ENCODE measurements at places on chromosomes 4 and X.
A peak's percentile ranks its signal among the peaks of the same experiment; 100 is the strongest.

DNA sequence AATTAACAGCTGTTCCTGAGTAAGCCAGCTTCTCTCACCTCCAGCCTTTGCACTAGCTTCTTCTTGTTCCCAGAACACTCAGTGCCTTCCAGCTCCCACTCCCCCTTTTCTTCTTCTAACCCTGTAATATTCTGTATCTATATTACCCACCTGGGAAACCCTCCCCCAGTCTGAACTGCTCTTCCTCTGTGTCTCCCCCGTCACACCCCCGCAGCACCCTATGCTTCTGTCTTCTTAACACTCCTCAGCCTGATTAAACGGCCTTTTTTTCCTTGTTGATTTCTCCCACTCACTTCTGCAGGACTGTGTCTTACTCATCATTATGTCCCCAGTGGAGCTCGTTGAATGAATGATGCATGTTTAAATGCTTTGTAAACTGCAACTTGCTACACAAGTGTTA lies 9.0 kb upstream of the LONRF3 start:
- no peak for DNase-seq

GRCh38 chr4:74260036-74260435 lies 48.2 kb upstream of the EPGN start:
- DNase-seq: no peak

GRCh38 chr4:163680386-163681098 lies 186.1 kb downstream of the TMA16 start:
- DNase-seq: no peak

DNA sequence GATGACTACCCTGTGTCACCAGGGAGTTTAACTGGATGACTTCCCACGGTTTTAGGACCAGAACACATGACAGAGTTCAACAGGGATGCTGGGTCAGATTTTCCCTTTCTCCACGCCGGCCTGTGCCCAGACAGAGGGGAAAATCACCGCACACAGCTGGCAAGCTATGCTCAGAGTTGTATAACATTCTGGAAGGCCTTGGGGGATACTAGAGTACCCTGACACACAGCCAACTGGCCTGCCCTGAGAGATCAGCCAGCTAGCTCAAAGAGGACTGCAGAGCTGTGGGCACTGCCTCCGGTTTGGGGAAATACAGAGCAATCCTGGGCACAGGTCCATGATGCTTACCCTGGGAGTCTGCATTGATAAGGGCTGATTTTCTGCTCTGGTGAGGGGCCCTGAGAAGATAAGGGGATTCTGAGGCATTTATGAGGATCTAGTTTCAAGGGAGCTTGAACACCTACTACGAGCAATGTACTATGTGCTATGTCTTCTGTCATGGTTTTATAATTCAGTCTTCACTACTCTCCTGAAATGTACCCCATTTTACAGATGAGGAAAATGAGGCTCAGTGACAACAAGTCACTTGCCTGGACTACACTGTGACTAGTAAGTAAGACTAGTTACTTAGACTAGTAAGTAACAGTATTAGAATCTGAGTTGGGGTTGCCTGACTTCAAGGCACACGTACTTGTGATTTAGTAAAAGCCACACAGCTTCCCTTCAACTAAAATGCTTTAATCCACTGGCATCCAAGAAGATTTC lies 14.7 kb downstream of the C4orf54 start:
- no peak for DNase-seq

DNA sequence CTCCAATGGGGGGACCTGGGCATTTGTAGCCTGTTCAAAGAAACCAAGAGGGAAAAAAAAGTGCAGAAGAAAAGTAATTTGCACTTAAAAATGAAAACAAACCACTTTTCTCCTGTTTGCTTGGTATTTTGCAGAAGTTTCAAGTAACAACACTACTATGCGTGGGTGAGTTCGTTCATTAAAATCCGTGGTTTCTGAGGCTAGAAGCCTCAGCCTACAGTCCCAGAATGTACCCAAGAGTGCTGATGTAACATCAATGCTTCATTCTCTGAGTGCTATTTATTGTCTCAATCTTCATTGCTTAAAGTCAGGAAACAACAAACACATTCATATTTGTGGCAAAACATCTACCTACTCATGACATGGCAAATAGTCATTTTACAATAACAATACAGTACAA lies 29.2 kb downstream of the LGI2 start:
- DNase-seq: no peak

DNA sequence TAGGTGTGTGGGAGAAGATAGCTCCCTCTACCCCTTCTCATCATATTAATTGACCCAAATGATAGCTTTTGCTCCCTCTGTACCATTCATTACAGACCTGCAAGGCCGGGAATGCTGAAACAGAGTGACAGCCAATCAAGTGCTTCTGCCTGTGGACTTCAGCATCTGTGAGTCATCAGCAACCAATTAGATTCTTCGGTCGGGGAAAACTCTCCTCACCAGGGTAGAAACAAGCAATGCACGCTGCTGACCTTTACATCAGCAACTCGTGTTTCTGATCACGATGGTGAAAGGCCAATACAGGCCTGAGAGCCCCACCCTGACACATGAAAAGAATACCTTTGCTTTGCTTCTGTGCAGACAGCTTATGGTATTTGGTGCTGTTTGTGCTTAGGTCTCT lies 347.2 kb upstream of the DDX53 start:
- DNase-seq: peak; percentile 24

GRCh38 chr4:128355305-128355704 lies 67.7 kb upstream of the PGRMC2 start:
- no peak for DNase-seq

DNA sequence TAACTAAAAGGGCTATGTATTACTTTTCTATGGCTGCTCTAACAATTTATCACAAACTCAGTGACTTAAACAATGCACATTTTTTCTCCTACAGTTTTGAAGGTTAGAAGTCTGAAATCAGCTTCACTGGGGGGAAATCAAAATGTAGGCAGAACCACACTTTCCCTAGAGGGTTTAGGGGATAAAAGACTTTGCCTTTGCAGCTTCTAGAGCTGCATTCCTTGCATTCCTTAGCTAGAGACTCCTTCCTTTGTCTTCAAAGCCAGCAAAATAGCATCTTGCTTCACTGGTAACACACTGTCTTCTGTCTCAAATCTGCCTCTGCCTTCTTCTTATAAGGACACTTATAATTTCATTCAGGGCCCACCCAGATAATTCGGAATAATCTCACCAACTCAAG lies 152.4 kb upstream of the SPIN4 start:
- DNase-seq: no peak

GRCh38 chrX:53767544-53767943 lies 81.0 kb upstream of the HUWE1 start:
- no peak for DNase-seq

GRCh38 chr4:159248384-159249178 lies 145.7 kb downstream of the RAPGEF2 start:
- DNase-seq: no peak

GRCh38 chrX:19514791-19515614 lies at the start of gene MAP3K15:
Gene MAP3K15, minus strand, starts transcription at chrX:19515508. Its CDS starts 247 bp downstream, at chrX:19515261.
- no peak for DNase-seq

- DNase-seq: no peak
Observed at GRCh38 chrX:119132961-119133360, 5.3 kb upstream of the KIAA1210 start.

DNA sequence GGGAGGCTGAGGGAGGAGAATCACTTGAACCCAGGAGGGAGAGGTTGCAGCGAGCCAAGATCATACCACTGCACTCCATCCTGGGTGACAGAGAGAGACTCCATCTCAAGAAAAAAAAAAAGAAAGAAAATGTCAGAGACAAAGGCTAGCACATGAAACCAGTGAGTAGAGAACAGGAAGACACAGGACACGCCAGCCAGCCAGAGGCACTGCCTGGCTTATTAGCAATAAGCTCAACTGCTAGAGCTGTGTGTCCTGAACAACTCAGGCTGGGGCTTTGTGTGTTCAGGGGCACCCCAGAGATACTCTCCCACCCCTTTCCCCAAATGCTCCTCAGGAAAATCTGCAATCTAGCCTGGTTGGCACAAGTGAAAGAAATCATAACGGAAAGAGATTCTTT lies 60.0 kb downstream of the RHOH start:
- DNase-seq: no peak

DNA sequence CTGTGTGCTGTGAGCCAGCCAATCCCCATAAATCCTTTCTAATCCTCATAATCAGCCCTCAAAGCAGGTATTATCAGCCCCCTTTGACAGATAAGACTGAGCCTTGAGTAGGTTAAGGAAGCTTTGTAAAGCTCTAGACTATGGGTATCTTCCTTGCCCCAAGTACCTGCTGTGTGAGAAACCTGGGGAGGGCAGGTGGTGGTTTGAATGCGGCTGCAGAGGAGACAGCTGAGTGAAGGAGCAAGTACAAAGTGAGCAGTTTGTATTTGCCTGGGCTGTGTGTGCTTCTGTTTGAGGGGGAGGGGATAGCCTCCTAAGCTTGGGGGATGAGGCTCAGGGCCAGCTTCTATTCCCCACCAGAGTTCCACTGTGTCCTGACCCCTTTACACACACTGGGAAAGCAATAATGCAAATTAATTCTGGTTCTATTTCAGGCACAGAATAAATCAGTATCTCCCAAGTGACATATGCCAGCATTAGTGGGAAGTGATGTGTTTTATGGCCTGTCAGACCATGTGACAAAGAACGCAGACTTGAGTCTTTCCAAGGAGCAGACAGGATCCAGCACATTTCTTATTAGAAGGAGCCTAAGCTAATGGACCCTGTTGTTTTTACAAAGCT lies 63.5 kb downstream of the EVC start:
- DNase-seq: no peak

All from HFF-Myc (cell line).